EH (cell line): ENCODE measurements at places on chromosomes 4 and X.

GRCh38 chr4:126627255-126627654 lies 1005.5 kb upstream of the INTU start:
- peak; percentile 49 for DNase-seq

GRCh38 chrX:17759990-17760389 lies 22.7 kb downstream of the SCML1 start:
- DNase-seq: no peak

- DNase-seq: peak; percentile 40
Observed at GRCh38 chrX:23782455-23782854, 518 bp upstream of the SAT1 start.

DNA sequence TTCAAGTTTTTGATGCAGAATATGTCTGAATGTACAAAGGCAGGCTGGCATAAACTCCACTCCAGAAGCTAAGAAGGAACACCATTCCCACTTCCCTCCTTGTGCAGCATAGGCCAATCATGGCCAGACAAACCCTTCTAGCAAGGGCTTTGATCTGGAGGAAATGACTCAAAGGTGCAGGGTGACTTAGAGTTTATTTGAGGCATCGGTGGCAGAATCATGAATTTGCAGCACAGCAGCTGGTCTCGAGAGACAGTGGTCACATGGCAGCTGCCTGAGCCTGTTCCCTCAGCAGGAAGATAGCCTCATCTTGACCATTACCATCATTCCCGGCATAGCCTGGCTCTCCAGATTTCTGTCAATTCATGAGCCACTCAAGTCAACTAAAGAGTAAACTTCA lies 154.5 kb downstream of the ATP10D start:
- peak; percentile 40 for DNase-seq

DNA sequence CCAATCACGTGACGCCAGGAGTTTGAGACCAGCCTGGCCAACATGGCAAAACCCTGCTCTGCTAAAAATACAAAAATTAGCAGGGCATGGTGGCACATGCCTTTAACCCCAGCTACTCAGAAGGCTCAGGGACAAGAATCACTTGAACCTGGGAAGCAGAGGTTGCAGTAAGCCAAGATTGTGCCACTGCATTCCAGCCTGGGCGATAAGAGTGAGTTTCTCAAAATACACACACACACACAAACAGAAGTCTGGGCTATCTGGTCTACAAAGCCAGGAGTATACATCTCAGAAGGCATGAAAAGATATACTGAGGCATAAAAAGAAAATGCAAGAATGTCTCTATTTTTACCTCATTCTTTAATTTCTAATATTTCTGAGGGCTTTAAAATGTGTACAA lies 11.3 kb downstream of the YTHDC1 start:
- DNase-seq: no peak

DNA sequence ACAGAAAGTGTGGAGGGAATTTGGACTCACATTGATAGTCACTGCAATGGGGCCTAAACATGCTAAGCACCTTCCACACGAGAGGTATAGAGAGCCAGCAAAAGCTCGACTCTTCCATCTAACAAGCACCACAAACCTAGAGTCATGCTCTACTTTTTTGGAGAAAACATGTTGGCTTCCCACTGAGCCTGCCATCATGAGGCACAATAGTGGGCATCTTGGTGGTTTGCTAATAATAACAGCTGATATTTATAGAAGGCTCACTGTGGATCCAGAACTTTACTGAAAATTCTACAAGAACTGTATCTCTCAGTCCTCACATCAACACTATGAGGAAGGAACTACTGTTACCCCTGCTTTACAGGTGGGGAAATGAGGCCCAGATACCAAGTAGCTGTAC lies 26.6 kb downstream of the MAML3 start:
- DNase-seq: no peak

DNA sequence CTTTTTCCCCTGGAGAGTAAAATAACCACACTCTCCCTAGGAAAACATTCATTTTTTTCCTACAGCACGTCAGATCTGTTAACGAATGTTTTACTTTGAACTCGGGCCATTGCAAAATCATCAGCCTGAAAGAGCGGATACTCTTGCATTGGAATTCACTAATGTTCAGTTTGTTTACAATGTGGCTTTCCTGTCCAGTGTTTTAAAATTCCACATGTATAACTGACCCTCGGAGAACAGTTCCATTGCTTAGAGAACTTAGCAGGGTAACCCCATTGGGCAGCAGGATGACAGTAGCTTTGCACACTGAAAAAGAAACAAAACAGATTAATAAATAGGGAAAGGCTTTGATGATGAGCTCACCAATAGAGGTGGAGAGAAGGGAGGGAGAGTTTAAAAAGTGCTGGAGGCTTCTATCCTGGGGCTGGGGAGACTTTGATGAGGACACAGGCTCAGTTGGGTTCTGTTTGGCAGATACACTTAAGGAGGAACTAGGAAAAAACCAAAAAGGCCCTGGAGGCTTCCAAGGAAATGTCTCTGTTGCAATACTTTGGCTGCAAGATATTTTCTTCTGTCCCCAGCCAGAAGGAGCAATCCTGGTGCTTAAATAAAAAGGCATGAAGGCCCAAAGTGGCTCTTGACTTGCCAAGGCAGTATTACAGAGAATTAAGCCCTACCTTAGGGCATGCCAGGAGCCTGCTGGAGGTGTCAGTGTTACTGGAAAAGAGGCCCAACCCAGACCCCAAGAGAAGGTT lies 143.1 kb downstream of the ARSF start:
- DNase-seq: peak; percentile 95

GRCh38 chrX:79133904-79134303 lies 10.6 kb upstream of the GPR174 start:
- no peak for DNase-seq

DNA sequence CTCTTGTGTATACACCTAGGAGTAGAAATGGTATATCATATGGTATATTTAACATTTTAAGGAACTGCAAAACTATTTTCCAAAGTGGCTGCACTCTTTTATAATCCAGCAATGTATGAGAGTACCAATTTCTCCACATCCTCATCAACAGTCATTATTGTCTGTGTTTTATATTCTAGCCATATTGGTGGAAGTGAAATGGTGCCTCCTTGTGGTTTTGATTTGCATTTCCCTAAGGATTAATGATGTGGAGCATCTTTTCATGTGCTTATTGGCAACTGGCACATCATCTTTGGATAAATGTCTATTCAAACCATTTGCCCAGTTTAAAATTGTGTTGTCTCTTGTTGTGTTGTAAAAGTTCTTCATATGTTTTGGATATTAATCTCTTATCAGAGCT lies 9.6 kb downstream of the BMP15 start:
- peak; percentile 15 for DNase-seq

GRCh38 chrX:14927401-14927800 lies 54.2 kb downstream of the MOSPD2 start:
- peak; percentile 78 for DNase-seq

DNA sequence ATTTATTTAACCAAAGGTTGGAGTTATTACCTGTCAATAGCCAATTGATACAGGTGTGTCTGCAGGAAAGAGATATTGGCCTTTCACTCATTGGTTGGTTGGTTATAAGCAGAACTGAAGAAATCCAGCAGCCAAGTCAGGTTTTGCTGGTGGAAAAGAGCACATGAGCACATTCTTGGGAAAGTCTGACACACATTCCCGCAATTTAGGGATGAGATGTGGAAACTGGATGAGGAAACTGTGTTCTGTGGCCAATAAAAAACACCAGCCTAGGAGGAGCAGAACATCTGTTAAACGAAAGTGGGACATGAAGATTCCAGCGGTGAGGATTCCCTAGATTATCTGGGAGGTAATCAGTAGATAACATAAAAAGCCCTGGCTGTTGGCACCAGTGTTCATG lies 567.4 kb upstream of the CPEB2 start:
- DNase-seq: peak; percentile 9

- DNase-seq: no peak
Observed at GRCh38 chr4:64306255-64306565, 103.0 kb downstream of the TECRL start.

DNA sequence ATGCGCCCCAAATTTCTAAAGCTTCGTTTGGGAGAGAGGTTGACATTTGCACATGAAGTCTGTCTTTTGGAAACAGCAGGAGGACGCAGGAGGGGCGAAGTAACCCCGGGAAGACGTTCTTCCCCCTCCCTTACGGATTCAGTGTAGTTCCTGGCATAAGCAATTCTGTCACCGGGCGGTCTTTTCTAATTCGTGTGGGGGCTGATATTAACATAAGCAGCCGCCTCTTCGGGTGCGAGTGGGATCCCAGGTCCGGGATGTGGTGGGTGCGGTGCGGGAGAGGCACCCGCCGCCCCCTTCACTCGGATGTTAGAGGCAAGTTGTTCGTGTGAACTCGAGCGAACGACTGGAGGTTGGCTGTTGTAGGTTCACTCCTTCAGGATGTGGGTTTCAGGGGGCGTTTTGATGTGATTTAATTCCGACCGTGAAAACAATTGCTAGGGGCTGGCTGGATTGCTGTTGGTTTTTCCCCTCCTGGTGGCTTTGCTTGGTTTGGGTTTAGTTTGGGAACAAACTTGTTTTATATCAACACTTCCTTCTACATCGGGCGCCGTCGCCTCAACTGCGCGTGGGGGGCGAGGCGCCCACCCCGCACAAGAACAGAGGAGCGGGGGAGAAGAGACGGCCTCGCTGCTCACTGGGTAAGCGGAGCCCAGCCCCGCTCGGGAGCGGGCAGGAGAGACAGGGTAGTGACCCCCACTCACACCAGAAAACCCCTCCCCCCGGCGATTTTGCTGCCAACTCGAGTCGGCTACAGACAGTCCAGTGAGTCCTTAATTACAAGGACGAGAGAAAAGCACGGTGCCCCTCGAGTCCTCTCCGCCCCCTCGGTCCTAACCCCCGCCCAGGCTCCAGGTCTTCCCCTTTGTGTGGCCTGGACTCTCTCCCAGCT lies 2.9 kb upstream of the LEF1 start:
- DNase-seq: no peak

- DNase-seq: no peak
Observed at GRCh38 chrX:115901241-115901640, 269.3 kb upstream of the AGTR2 start.

DNA sequence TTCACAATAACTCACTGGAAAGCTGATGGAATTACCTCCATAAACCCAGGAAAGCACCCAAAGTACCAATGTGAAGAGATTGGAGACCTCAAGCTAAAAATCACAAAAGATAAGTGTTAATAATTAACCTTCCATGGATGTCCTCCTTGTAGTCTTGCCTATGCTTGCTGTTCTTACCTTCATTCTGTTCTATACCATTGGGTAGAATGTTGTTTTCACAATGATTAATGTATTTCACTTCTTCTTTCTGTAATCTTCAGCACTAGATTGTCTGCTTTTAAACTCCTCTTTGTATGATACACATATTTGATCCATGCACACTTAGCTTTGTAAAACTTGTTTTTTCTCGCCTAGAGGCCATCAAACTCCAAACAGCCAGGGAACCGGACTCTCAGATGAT lies 570.3 kb downstream of the RAPGEF2 start:
- DNase-seq: no peak

DNA sequence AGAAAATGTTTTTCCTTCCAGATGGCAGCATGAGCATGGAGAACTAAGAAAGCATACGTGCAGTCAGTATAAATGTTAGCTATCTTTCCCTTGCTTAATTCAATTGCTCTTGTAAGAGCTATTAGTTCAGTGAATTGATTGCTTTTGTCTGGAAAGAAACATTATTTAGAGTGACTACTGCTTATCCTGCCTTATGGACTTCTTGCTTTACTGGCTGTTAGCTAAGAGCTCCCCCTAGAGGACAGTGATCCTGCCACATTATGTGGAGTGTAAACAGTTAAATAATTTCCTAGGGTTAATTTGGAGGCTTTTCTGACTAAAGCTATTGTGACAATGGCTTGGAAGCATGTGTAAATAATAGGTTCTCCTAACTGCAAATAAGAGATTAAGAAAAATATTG lies 1402.4 kb downstream of the FAM133A start:
- peak; percentile 66 for DNase-seq

- peak; percentile 43 for DNase-seq
Observed at GRCh38 chr4:147821555-147821954, 89.7 kb downstream of the ARHGAP10 start.

- no peak for DNase-seq
Observed at GRCh38 chrX:71922686-71923085, 12.0 kb downstream of the NHSL2 start.

GRCh38 chr4:25376754-25377571 lies at the start of gene ANAPC4:
Gene ANAPC4, plus strand, starts transcription at chr4:25377263. Its CDS starts 165 bp downstream, at chr4:25377428.
- peak; percentile 94 for DNase-seq

GRCh38 chr4:187615972-187616371 lies 379.6 kb upstream of the ZFP42 start:
- DNase-seq: no peak
